ENCODE measurements at places on chromosomes 4 and X.

DNA sequence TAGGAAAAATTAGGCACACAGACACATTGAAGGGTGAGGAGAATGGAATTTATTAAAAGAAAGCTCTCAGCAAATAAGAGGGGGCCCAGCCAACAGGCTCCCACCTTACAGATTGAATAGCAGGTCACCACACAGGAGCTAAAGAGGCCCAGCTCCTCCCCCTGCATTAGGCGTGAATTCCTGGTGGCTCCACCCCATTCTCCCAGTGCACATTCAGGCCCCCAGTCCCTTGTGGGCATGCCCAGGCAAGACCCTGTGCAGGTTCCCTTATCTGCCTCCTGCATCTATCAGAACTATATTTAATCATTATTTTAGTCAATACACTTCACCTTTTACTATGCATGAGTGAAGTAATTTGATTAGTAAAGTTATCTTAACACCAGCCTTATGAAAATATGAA, 856.3 kb upstream of the NDST4 start:
- DNase-seq: no peak

DNA sequence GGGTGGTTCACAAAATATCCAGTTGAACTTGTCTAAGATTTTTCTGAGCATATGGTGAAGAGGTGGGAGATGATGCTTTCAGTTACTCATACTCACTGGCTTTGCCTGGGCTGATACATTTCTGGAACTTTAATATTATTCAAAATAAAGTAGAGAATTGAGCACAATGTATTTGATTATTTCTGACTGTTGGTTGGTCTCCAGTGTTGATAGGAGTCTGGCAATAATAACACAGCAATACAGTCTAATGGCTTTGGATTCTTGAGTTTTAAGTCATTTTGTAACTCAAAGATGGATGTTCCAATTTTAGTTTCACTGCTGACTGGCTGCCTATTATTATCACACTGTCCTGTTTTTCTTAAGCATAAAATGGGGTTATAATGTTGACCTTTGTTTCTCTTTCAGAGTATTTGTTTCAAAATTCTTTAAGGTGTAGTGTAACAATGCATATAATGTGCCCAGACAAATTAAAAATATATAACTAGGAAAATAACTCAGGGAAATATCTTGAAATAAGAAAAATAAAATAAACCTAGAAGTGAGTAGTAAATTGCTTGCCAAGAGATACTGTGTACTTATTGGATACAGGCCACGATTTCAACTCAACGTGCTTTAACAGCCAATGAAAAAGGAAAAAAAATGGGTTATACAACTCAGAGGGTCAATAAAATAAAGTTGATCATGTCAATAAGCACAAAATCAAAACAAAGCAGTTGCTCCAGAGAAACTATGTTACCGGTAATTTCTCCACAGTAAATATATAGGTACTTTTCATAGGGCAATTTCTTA, 99.0 kb downstream of the ARSJ start:
- DNase-seq: no peak

GRCh38 chr4:145281951-145282350, 101.6 kb upstream of the OTUD4 start:
- no peak for DNase-seq

- DNase-seq: no peak
These were observed 138.9 kb downstream of the LARP7 start for GRCh38 chr4:112775801-112776200.

DNA sequence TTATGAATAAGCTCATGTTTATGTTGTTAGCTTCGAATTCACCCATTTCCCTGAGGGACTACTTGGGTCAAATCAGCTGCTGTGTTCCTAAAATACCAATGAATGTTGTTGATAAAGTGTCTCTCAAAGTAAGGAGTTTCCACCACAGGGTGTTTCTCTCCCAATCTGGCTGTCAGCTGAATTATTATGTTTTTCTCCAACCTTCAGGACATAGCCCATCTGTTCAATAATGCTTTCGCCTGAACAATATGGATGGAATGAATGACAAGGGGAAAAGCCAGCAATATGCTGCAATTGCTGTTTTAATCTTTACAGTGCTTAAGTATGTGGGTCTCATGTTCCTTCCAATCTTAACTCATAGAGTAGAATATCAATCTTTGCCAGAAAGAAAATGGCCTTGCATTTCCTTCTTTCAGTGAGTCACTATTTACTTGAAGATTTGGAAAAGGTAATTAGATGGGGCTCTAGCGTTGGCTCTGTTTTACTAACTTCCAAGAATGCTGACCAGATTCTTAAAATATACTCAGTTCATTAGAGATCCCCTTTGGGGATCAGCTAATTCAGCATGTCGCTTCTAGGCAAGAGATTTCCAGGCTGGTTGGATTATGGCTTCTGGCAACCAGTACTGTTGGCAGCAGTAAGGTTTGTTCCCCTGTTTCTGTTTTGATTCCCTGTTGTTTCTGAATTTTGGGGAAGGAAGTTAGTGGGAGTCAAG, 410.5 kb downstream of the PPP3CA start:
- DNase-seq: no peak

DNA sequence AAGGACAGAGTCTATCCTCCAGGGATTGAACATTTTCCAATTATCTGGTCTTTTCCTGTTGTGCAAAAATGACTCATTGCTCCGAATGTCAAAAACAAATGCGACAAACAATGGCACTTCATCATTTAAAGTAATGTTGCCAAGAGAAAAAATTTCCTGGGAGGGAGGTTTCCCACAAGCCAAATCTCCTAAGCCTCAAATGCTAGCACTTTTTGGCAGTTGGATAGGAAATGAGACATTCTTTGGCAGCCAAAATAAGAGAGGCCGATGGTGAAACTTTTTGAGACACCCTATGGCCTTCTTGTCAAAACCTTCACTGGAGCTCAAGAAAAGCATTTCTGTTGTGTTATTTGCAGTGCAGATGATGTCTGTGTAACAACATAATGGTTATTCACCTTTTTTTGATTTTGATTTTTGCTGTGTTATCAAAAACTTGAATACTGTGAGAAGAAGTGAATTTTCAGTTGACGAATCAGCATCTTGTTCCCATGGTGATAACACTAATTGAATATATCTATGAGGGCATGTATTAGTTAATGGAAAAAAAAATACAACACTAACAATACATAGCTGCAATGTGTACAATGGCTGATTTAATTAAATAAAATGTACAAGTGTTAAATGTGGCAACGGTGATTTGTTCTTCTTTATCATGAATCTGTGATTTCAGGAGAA, 333.8 kb downstream of the ANK2 start:
- DNase-seq: peak; percentile 1

- DNase-seq: no peak
These were observed 54.7 kb downstream of the TMEM131L start for GRCh38 chr4:153520801-153521329.

DNA sequence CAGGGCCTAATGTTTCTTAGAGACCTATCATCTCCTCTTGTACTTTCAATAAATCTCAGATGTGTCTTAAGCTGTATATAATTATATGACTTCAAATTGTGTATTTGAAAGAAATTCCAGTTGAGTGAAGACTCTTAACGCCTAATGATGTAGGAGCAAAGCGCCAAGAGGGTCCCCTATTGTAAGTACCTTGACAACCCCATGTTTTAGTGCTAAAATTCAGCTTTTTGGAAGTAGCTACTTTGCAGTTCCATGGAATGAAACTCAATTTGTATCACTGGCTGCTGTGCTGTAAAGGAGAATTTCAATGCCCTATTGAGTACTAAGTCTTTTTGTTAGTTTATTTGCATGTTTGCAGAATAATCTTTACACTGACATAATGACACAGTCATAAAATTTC, 1826.6 kb upstream of the AGA start:
- no peak for DNase-seq

DNA sequence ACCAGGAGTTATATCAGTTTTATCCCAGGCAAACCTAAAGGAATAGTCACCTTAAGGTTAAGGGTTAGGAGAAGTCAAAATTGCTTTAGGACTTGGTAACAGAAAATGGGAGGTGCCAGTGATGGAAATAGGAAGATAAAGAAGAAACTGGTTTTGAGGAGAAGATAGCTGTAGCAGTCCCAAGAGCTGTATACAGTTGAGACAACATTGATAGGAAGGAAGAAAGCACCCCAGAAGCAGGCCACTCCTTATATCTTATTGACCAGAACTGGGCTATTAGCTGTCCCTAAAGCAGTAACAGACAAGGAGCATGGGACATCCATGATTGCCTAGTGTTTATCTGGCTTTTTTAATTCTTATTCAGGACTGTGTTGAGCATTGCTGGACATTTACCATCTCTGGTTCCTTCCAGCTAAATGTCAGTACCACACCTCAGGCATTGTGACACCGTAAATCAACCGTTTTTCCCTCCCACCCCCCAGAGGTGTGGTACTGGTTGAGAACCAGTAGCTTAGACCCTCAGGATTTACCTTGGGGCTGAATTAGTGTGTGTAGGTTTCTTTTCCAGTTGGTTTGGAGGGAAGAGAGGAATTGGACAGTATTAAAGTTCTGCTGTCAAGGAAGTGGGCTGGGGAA, 2.0 kb upstream of the PGRMC2 start:
- no peak for DNase-seq

- no peak for DNase-seq
These were observed 1.9 kb downstream of the DCAF12L2 start for GRCh38 chrX:126164226-126164625.

- no peak for DNase-seq
These were observed 337.8 kb downstream of the ARHGAP24 start for GRCh38 chr4:85812776-85813175.

GRCh38 chr4:181479141-181479540, 764.1 kb upstream of the TENM3 start:
- DNase-seq: no peak

GRCh38 chrX:136616987-136617685, 30.8 kb upstream of the CD40LG start:
- DNase-seq: no peak

- no peak for DNase-seq
These were observed 82.0 kb downstream of the PLS3 start for GRCh38 chrX:115642895-115643530.

DNA sequence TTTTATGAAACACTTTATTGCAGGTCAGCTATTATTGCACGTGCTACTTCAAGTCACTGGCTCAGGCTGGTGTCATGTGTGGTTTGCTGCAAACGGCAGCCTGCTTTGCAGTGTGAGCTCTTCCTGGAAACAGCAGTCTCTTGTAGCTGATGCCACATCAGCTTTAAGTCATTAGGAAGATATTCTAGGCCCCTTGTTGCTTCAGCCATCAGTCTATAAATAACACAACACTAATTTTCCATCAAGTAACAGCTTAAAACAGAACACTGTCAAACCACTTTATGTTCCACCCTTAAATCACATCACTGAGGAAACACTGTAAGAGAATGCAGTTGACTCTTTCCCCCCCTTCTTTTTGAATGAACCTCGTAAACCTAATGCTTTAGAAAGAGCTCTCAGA, 93.8 kb downstream of the GATB start:
- no peak for DNase-seq

- peak; percentile 9 for DNase-seq
These were observed 58.2 kb upstream of the DKK2 start for GRCh38 chr4:107094332-107094731.

GRCh38 chr4:144399927-144400326, 246.0 kb upstream of the HHIP start:
- no peak for DNase-seq

DNA sequence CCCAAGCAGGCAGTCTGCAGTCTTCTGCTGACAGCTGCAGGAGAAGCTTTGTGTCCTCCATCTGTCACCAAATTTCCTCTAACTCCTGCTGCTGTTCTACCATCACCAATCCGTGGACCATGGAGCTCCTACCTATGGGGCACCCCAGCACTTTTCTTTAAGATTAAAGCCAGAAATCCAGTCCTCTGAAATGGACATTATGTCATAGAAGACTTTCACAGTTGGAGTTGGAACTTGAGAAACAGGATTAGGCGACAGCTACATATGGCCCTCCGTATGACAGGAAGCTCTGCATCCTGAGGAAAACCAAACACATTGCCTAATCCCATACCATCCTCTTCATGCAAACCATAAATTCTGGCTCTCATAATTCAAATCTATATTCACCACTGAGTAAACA, 470.6 kb upstream of the GALNTL6 start:
- DNase-seq: no peak

- DNase-seq: no peak
These were observed 47.2 kb downstream of the STARD8 start for GRCh38 chrX:68694435-68695205.

DNA sequence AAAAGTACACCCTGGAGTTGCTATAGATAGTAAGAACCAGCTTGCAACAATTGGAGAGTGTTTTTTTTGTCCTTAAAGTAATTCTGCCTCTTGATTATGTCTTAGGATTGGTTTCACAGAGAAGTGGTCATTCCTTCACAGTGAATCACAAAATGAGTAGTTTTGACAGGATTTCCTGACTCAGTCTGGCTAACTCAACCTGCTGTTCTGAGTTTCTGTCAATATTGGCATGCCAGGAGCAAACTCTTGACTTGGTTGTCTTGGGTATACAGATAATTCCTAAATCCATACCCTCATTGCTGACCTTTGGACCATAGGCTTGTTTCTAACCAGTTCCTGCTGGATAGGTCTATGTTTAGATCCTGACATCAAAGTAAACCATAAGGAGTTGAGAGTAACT, 9.4 kb downstream of the FHIP1A start:
- DNase-seq: peak; percentile 47

- no peak for DNase-seq
These were observed 86.3 kb upstream of the MYOZ2 start for GRCh38 chr4:119049342-119049741.

GRCh38 chr4:149062997-149063396, 620.8 kb upstream of the NR3C2 start:
- DNase-seq: no peak

GRCh38 chrX:40331762-40332161, 234.0 kb upstream of the BCOR start:
- no peak for DNase-seq

- no peak for DNase-seq
These were observed 48.4 kb downstream of the TBC1D14 start for GRCh38 chr4:6957994-6958393.

- no peak for DNase-seq
These were observed 36.1 kb downstream of the NBDY start for GRCh38 chrX:56764975-56765791.

- DNase-seq: no peak
These were observed 930.3 kb downstream of the STIM2 start for GRCh38 chr4:27790911-27791310.

DNA sequence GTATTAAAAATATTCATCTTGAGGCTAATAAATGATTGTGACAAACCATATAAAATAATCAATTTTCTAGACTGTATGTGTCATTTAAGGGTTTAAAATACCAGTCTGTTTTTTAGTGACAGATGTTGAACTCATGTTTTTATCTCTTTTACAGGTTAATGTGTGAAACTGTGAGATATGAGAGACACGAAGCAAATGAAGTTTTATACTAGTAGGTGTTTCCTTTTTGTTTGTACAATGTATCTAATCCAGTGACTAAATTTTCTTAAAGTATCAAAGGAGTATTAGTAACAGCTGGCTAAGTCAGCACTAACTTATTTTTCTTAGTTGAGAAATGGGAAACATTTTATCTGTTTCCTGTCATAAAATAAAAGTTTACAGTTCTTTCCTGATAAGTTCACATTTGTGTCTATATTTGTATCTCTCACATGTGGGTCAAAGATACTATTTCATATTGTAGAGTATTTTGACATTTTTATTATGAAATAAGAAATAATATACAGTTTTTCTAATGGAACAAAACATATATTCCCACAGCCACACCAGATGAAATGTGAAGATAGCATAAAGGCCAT, 90.3 kb downstream of the RAPGEF2 start:
- no peak for DNase-seq

Measured in SW 1271 (cell line).